ENCODE measurements at places on chromosomes 1 and 21.
A peak's percentile ranks its signal among the peaks of the same experiment; 100 is the strongest.

DNA sequence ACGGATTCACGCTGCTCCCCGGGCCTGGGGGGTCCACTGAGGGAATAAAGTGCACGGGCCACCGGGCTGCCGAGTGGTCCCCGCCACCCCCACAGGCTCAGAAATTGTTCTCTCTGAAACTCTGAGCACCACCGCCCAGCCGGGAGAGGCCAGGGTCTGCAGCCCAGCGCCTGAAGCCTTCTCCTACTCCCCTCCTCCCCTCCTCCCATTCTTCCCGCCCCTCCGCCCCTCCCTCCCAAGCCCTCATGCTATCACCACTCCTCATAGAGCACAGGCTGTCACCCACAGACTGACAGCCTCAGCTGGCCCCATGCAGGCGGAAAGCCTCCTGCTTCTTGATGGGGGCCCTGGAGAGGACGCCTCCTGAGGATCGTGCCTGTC lies 707 bp upstream of the GPR153 start:
- DNase-seq, result no peak

- peak; percentile 25 for DNase-seq
These were observed 57.0 kb downstream of the DISP3 start for GRCh38 chr1:11535761-11536572.

- DNase-seq, result peak; percentile 28
These were observed 13.9 kb upstream of the WDR26 start for GRCh38 chr1:224448453-224449017.

- DNase-seq, result peak; percentile 88
These were observed at the start of gene DPM3 for GRCh38 chr1:155139895-155140629. DPM3 (minus strand) TSS chr1:155140531; CDS start chr1:155140240, 291 bp downstream.

DNA sequence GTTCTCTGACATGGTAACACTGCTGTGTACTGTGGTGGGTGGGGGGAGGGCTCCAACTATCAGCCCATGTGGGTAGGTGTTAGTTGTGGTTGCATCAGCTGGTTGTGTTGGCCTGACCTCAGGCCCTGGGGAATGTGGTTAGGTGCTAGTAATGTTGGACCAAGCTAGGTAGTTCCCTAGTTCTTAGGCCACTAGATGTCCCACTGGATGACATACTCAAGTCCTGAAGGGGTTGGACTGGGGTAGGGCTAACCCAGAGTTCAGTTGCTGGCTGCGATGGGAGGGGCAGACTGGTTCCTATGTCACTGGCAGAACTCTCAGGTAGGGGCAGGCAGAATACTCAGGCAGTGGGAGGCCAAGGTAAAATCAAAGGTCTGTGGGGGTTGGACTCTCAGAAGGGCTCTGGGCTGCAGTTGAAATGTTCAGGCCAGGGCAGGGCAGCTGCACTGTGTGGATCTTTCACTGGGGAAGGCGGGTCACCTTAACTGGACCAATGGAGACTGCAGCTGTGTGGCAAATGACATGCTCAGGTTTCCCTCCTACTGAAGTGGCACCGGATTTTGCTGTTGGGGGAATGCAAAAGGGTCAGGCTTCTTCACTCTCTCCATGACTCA lies 870.7 kb downstream of the LRRIQ3 start:
- no peak for DNase-seq

GRCh38 chr1:209835782-209836298 lies 8.1 kb downstream of the UTP25 start:
- no peak for DNase-seq

- no peak for DNase-seq
These were observed 32.1 kb upstream of the PLA2G5 start for GRCh38 chr1:20037877-20038276.

- DNase-seq, result no peak
These were observed 18.9 kb downstream of the SHISAL2A start for GRCh38 chr1:52651904-52652303.

- no peak for DNase-seq
These were observed 56.9 kb downstream of the MIER1 start for GRCh38 chr1:66981679-66982078.
